ENCODE measurements at places on chromosomes 4 and X.

DNA sequence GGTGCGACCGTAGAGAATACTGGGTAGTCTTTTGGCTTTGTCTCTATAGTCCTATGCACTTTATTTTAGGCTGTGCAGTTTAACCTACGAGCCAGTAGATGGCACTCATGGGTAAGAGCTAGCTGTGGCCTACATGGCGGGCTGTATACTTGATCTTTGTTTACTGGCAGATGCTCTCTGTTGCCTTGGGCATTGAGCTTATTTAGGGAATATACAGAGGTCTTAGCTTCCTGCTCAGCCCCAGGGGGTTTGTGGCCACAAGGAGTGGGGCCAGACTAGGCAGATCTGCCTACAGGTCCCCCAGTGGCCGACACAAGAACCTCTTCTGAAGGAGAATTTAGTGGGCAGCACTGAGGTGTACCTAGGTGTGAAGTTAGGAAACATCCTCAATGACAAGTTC lies 227.6 kb upstream of the HDX start:
- peak; percentile 53 for DNase-seq

GRCh38 chr4:176755001-176755400 lies 37.7 kb downstream of the VEGFC start:
- DNase-seq: no peak

- no peak for DNase-seq
Observed at GRCh38 chr4:140645614-140646412, 77.1 kb upstream of the UCP1 start.

GRCh38 chrX:49059201-49059600 lies 402 bp downstream of the CCDC120 start:
- DNase-seq: no peak

DNA sequence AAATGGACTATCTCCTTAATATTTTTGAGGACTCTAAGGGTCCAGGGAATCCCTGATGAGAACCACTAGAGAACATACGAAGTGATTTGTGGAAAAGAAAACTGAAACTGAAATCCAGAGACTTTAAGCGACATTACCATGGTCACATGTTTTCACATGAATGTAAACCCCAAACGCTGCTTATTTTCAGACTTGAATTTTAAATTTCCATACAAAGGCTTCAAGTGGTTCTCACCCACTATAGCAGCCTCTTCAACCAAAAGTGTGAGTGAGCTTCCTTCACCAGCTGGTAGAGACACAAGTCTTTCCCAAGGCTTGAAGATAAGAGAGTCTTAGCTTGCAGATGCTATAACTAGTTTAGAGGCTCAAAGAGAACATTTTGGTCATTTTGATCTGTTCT lies 232.7 kb downstream of the MGST2 start:
- no peak for DNase-seq

GRCh38 chr4:84677995-84678394 lies 95.1 kb downstream of the CDS1 start:
- DNase-seq: no peak

- no peak for DNase-seq
Observed at GRCh38 chr4:33429971-33430370, 2709.8 kb downstream of the PCDH7 start.

GRCh38 chrX:154829134-154829533 lies 5.3 kb downstream of the SMIM9 start:
- no peak for DNase-seq

- DNase-seq: no peak
Observed at GRCh38 chrX:102767287-102767686, 46.7 kb downstream of the GPRASP3 start.

DNA sequence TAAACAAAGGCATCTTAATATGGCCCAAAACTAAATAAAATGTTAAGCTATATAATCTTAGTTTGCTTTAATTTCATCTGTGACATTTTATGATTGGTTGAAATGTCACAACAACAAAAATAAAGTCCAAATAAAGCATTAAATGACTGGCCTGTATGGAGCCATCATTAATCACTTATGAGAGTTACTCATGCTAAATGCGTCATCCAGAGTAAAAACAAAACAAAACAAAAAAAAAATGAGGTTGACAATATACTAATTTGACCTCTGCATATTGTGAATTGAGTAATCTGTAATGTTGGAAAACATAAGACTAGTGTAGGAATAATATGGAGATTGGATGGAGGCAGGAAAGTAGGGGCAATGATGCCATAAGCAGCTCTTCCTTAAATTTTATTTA lies 139.7 kb downstream of the MAPK10 start:
- DNase-seq: no peak

DNA sequence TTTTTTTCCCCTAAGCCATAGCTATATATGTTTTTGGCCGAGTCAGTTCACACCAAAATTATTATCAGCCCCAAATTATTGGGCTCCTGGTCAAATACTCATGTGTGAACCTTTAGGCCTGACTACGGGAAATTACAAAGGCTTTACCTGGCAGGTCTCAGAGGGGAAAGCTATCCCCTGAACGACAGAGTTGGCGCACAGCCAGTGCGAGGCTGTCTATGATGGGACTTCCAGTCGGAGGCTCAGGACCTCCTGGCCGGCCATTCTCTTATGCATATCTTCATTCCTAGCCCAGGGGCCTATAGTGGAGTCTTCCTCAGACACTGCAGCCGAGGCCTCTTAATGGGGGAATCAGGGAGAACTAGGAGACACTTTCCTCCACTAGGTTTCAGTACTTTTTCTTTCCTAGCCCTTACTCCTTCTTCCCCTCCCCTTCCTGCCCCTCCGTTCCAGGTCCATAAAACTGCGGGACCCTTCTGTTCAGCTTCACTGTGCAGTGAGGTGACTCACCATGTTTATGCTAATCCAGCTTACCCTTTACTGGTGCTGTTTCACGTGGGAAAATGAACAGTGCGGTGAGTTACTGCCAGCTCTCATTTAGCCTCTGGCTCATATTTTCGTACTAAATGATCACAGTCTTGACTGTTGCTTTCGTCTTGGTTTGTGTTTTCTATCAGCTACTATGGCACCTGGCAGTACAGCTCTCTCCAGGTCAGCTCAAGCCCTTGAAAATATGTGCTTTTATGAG lies 533.9 kb downstream of the FSTL5 start:
- no peak for DNase-seq

DNA sequence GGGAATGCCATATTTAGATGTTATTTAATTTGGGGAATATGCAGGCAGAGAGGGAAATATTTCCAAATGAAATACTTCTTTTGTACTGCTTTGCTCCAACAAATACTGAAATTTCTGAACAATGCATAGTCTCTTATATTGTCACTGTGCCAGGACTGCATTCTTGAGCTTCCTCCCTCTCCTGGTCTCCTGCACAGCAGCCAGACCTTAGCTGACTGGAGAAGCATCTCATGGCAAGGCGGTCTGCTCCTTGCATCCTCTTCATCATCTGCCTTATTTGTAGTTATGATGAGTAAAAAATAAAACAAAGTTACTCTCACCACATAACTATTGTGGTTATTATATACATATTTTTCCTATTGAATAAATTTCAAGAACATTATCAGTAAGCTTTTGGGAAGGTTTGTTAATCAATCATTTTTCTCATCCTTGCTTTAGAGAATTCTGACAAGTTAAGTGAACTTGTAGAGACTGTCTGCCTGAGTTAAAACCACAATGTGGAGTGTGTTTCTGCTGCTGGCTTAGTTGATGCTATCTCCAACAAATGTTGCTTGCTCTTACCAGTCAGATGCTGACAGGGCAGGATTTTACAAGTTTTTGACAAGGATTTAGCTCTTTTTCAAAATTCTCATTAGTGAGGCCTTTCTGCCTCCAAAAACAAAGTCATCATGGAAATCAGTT lies 153.6 kb downstream of the SOWAHB start:
- DNase-seq: no peak

- no peak for DNase-seq
Observed at GRCh38 chrX:30489323-30489722, 88.2 kb downstream of the TASL start.

- DNase-seq: no peak
Observed at GRCh38 chr4:4880492-4880891, 21.0 kb downstream of the MSX1 start.

- DNase-seq: no peak
Observed at GRCh38 chr4:112521123-112522023, 5.4 kb upstream of the NEUROG2 start.

DNA sequence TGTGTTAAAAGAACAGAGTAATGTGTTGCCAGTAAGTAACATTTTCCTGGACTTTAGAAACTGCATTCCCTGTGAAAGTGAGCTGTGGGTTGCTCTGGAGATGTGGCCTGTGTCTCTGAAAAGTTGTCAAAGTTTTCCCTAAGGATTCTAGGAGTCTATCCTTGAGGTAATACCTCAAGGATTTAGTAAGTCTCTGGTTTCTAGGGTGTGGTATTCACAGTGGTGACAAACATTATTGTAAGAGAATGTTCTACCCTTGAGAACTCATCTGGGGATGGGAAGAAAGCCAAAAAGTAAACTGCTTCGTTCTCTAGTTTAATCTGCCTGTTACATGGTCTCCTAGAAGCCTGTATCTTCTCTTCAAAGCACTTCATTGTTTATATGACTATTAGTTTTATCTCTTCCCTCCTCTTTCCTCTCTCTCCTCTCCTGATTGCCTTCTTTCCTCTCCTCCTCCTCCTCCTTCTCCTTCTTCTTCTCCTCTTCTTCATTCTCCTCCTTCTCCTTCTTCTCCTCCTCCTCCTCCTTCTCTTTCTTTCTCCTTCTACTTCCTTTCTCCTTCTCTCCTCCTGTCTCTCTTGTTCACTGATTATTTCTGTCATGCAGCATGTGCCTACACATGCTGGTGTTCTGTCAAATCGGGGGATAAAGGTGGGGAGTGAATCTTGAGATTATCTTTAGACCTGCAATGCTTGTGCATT lies 321.3 kb downstream of the PTTG2 start:
- DNase-seq: no peak

GRCh38 chr4:86512631-86513030 lies 81.5 kb upstream of the PTPN13 start:
- no peak for DNase-seq

GRCh38 chr4:7595934-7596461 lies 161.3 kb upstream of the PSAPL1 start:
- no peak for DNase-seq

GRCh38 chr4:184457535-184458249 lies 16.7 kb downstream of the IRF2 start:
- peak; percentile 25 for DNase-seq

DNA sequence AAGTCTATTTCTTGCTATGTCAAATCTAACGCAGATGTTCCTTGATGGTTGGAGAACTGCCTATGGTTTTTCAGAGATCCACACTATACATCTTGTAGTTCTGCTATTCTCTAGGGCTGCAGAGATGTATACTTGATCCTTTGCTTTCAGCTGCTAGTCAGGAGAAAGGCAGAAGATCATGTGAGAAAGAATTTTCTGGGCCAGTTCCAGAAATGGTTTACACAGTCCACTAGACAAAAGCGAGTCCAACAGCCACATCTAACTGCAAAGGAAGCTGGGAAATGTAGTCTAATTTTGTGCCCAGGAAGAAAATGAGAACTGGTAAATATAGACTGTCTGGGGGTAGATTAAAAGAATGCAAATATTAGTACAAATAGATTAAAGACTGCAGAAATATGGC lies 394.3 kb upstream of the SLIT2 start:
- no peak for DNase-seq

- DNase-seq: no peak
Observed at GRCh38 chr4:56424697-56425514, 10.5 kb downstream of the PPAT start.

- DNase-seq: no peak
Observed at GRCh38 chrX:152901816-152902501, 4.1 kb downstream of the ZNF185 start.

DNA sequence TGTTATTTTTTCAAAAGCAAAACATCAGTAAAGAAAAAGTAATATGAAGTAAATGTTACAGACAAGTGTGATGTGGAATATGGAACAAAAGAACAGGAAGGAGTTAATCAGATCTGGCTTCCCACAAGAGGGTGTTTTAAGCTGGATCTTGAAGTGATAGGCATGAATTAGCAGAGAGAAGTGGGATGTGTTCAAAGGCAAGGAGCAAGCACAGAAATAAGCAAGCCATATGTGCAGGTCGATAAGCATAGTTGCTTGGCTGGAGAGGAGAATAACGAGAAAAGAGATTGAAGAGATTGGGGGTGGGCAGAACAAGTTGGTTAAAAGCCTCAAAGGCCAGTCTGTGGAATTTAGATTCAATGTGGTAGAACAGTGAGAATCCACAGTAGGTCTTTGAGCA lies 60.9 kb upstream of the PRPS1 start:
- DNase-seq: no peak

GRCh38 chr4:152944666-152945320 lies 8.7 kb downstream of the FHDC1 start:
- DNase-seq: no peak

GRCh38 chr4:11675051-11675800 lies 246.5 kb upstream of the HS3ST1 start:
- DNase-seq: no peak

GRCh38 chr4:40454816-40455215 lies 119.7 kb downstream of the CHRNA9 start:
- DNase-seq: no peak

- DNase-seq: no peak
Observed at GRCh38 chr4:3533423-3533820, 1.2 kb upstream of the LRPAP1 start.

DNA sequence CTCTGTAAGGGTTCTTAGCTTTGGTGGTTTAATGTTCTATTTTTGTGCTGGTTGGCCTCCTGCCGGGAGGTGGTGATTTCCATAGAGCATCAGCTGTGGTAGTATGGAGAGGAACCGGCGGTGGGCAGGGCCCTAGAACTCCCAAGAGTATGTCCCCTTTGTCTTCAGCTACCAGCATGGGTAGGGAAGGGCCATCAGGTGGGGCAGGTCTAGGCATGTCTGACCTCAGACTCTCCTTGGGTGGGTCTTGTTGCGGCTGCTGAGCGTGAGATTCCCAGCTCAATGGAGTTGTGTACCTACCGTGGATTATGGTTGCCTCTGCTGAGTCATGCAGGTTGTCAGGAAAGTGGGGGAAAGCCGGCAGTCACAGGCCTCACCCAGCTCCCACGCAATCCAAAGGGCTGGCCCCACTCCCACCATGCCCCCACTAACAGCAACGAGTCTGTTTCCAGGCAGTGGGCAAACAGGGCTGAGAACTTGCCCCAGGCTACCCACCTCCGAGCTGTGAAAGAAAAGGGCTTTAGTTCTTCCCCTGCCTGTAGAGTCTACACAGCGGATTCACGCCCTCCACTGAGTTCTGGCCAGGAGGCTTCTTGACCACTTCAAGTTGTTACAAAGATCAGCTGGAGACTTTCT lies 235.9 kb downstream of the RPA4 start:
- DNase-seq: no peak

GRCh38 chr4:20612313-20612712 lies 87.9 kb upstream of the PACRGL start:
- DNase-seq: no peak

DNA sequence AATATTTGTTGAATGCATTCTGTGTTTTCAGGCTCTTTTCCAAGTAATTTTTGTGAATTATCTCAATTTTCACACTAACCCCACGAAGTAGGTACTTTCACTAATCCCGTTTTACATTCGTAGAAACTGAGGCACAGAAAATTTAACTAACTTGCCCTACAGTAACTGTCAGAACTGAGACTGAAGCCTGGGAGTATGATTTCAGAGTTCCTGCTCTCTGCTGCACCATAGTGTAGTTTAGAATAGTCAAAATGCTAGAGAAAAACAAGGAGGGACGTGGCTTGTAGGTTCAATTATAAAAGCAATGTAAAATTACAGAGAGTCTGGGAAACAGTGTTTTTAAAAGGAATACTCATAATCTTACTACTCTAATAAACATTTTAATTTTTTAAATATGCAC lies 2.2 kb downstream of the CLCN3 start:
- DNase-seq: no peak
